ENCODE measurements at places on chromosomes 16 and 17. TPM values are rescaled to one million over a fixed set of nuclear protein-coding genes. Genes with fewer than 3 reads are reported as not detected.

The VTN gene
- total RNA-seq, result 0.35 TPM

The CHAD gene
- total RNA-seq, result 4.6 TPM

The HAP1 gene
- 2.8 TPM for total RNA-seq

- DNase-seq, result no peak
Observed at GRCh38 chr17:60577147-60577915, 22.7 kb upstream of the PPM1D start.

- DNase-seq, result no peak
Observed at GRCh38 chr16:2531371-2531695, at the start of gene CEMP1. TSS of gene CEMP1 (minus strand) at chr16:2531408. CDS start at chr16:2531073, 335 bp downstream.

DNA sequence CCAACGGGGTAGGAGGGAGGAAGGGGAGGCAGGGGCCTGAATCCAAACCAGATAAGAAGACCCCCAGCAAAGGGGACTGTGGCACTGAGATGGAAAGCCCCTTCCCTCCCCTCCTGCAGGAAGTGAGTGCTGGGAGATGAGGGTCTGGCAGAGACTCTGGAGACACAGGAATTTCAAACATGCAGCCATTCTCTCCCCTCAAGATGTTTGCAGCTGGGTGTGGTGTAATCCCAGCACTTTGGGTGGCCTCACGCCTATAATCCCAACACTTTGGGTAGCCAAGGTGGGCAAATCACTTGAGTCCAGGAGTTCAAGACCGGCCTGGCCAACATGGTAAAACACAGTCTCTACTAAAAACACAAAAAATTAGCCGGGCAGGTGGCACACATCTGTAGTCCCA, 33.9 kb upstream of the FAAP100 start:
- no peak for DNase-seq

DNA sequence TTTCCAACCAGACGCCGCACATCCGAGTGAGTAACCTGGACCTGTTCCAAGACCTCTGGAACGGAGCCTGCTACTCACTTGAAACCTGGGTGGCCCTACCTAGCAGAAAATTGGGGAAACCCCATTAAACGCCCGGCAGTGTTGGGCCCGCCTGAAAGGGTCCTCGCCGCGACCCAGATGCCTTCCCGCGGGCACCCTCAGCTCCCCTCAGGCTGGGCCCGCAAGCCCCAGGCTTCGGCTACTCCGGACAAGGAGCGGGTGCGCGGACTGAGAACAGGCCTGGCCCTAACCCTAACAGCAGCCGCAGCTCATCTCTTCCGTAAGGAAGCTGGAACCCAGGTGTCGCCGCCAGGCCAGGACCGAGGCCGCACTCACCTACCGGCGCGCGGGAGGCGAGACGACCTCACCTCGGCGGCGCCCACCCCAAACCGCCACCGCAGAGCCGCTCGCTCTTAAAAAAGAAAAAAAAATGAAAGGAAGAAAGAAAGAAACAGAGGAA, 344 bp downstream of the PSME3IP1 start:
- peak; percentile 77 for DNase-seq

DNA sequence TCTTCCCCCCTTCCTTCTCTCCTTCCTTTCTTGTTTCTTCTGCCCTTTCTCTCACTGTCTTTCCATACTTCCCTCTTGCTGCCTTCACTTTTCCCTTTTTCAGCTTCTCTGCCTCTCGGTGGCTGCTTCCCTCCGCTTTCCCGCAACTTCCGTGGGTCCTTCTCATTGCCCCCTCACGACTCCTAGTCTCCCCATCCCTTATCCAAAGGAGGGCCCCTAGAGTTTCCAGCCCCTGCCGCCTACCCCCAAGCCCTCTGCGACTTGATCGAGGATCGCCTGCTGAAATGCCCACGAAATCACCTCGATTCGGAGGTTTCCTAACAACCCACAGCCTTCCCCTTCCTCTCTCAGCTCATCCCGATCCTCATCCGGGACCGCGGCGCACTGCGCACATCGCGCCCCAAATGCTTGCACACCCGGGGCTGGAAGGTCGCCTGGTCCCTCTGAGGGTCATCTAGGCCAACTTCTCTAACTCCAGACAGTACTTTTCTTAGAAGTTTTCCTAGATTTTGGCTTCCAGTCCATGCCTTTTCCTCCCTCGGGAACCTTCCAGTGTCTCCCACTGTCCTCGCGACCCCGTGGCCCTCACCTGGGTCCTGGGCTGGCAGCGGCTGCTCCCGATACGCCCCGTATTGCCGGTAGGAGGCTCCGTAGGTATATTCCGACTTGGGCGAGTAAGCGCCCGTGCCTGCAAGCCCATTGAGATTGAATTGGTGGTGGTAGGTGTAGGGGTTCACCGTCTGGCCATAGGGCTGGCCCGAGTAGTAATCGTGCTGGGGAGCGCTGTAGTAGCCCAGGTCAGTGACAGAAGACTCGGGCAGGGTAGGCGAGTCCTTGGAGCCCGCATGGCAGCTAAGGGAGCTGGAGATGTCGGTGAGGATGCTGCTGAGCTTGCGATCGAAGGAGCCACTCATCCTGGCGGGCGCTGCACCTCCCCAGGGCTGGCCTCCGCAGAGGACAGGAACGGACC, 654 bp downstream of the DLX3 start:
- no peak for DNase-seq

DNA sequence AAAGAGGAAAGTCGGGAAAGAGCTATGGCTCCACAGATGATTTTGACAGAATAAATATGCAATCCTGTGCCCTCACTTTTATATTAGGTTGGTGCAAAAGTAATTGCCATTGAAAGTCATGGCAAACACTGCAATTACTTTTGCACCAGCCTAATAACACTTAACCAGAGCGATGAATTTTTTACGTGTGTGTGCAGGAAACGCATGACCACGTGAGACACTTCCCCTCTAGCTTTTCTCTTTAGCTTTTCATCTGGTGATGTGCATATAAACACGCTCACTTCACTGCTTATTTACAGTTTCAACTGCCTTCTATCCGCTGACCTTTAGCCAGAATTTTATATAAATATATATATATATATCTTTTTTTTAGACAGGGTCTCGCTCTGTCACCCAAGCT, 216.3 kb upstream of the PSMD7 start:
- DNase-seq, result no peak

- no peak for DNase-seq
Observed at GRCh38 chr17:57284984-57285646, 28.8 kb downstream of the MSI2 start.

DNA sequence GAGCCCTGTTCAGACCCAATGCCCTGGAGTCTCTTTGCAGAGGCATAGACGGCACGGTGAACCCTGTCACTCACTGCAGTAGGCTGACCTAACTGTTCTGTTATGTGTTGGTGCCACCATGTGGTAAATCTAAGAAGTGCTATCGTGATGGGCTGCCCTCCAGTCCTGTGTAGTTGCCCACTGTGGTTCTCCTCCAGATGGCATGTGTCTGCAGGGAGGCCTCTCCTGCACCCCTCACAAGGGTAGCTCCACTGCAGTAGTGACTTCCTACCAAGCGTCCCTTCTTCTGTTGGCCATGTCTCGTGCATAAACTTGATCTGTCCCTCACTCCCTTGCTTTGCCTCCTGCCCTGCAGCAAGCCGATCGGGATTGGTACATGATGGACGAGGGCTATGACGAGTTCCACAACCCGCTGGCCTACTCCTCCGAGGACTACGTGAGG, 5.8 kb downstream of the DHX38 start:
- no peak for DNase-seq
